ENCODE measurements at places on chromosomes 7 and 10. TPM values are rescaled to one million over a fixed set of nuclear protein-coding genes. Genes with fewer than 3 reads are reported as not detected.

DNA sequence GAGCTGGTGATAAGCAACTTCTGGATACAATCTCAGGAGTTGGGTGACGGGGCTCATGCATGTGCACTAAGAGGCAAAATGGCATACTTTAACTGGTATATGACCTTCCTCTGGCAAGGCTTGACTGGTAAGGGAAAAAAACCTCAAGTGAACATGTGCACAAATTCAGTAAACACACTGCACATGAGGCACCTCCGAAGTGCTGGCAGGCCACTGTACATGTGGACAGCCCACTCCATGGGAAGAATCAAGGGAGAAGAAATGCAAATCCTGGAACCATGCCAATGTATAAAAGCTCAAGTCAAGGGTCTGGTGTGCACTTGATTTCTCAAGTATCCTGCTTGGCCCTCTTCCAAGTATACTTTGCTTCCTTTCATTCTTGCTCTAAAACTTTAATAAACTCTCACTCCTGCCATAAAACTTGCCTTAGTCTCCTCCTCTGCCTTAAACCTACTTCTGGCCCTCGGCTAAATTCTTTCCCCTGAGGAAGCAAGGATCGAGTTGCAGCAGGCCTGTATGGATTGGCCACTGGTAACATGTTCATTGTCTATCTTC lies 167.2 kb downstream of the RAMP3 start:
- DNase-seq = no peak

DNA sequence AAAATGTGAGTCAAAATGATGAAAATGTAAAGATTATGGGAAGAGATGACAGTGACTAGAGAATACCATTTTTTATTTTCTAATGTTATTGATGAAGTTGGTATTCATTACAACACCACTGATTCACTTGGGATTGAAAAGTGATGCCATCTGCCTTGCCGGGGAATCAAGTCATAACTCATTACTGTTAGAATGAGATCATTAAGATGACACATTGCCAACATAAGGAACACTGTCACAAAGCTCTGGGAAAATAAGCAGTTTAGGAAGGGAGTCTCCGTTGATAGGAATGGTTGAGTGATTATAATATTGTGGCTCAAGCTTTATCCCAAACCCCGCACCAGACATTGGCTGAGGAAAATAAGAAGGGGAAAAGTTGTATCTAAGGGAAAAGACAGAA lies 121.5 kb upstream of the PLPP4 start:
- no peak for DNase-seq

Gene MUC12
- total RNA-seq = 0.62 TPM

Gene TBXAS1
- total RNA-seq = 23.7 TPM

Measured in posterior vena cava (tissue), 2 donors.